GOT3 (cell line): ENCODE measurements at places on chromosomes 3 and 15.

GRCh38 chr15:98952381-98952803 lies 55.2 kb downstream of the PGPEP1L start:
- no peak for DNase-seq

DNA sequence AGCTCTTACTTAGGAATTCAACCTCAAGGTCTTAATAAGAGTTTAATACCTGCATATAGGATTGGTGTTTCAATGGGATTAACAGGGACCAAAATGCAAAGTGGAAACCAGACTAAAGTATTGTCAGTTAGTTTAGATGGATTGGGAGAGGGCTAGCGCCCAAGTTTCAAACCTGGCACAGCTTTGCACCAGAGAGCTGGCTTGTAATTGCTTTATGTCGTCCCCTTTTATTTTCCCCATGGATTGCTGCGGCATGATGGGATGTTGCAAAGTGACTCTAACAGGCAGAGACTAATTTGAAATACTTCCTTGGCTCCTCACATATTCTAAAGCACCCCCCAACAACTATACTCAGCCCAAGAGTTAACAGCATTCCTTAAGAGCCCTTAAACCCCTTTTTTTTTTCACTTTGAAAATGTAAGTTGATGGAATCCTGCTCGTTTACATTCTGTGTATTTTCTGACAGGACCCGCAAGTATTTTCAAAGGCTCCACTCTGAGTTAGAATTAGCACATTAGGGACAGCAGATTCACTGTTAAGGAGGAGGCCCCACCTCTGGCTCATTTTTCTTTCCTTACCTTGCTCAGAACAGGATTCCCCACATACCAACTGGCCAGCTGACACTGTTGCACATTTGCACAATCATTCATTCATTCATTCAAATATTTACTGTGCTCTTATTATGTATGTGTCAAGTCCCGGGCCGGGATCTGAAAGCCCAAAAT lies 214.2 kb downstream of the ERC2 start:
- DNase-seq = no peak

GRCh38 chr3:66139415-66139814 lies 81.4 kb upstream of the SLC25A26 start:
- no peak for DNase-seq

DNA sequence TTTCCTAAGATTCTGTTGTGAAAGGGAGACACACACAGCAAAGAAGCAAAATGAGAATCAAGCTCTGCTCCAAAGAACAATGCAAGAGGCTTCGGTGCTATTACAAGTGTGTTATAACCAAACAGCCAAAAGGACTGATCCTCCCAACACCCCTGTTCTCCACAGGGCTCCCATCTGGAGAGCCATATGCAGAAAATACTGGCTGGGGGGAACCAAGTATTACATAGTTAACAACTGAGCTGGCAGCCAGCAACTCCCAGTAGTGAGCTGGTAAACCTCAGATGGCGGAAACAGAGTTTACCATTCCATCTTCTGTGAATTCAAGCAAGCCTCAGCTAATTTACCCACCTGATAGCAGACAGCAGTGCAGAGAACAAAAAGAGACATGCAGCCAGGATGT lies 156.4 kb downstream of the NTRK3 start:
- DNase-seq = no peak

DNA sequence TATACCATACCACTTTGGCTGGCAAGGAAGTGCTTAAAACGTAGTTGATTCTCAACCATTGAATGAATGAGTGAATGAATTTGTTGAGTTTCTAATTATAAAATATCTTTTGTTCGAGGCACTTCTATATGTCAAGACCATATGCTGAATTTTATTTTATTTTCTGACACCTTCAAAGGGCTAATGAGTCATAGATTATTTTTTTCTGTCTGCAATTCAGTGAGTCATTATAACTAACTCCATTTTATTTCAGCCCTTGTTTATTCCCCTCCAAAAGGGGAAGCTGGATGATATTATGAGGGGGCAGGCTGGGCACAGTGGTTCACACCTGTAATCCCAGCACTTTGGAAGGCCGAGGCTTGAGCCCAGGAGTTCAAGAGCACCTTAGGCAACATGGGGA lies 142.4 kb downstream of the P2RY1 start:
- DNase-seq = no peak

DNA sequence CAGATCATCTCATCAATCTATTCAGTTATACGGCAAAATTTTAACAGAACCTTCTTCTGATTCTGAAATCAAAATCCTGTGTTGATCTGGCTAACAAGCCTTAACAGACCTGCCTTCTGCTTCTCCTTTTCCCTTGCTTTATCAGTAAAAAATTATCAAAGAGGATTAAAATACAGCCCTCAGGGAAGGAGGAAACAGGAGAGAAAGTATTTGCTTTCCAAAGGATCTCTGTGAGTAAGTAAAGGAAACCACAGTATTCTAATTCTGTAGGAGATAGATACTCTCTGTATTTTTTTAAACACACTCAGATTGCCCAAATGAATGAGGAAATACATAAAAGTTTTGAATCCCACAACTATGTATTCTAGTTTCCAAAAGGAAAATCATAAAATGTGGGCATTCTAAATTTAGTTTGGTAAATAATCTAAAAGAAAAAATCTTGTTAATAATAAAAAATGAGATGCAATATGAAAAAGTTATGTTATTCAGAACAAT lies 221.8 kb downstream of the ZIC1 start:
- no peak for DNase-seq

DNA sequence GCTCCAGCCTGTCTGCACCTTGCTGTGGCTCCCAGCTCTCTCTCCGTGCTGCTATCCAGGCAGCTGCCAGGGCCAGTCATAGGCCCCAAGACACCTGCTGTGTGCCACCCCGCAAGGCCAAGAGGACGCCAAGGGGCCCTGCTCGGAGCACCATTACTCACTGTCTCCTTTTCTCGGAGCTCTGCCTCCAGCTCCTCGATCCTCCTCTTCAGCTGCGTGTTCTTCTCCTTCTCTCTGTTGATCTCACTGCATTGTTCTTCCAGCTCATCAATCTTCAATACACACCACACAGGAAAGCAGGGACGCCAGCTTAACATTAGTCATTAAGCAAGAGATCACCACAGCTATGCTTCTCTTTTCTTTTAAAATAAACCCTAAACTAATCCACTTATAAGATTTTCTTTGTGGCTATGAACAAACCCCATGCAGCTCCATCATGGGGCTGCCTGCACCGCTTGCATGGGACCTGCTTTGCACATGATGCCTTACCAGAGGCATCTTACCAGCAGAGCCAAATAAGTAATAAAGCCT lies 42.6 kb downstream of the WHAMM start:
- no peak for DNase-seq

- DNase-seq = no peak
Observed at GRCh38 chr15:39934397-39935071, 619 bp downstream of the EIF2AK4 start.
